ENCODE measurements at places on chromosomes 2 and 18. TPM values are rescaled to one million over a fixed set of nuclear protein-coding genes. Genes with fewer than 3 reads are reported as not detected.

DNA sequence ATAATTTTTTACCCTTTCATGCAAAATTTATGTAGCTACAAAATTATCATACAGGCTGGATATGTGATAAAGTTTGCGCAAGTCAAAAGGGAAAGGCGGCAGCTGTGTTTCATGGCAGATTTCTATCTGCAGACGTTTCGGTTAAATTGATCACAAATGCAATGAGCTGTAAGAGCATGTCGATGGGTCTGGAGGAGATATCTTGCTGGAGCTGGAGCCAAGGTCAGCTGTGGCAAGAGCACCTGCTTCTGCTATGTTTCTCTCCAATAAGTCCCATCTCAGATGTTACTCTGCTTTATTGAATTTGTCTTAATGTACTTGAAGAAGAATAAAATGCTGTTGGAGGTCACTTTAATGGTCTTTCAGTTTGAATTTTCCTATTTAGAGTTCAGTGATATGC is 749.7 kb downstream of the CNTNAP5 start:
- H3K27me3 ChIP-seq = no peaks in the 10 kb centered on the region
- no peaks in the 10 kb centered on the region for H3K36me3 ChIP-seq
- DNase-seq = no peak
- no peak overlapping the region for H3K27ac ChIP-seq
- H3K4me3 ChIP-seq = no peak overlapping the region

GRCh38 chr2:88657131-88657530 is 29.9 kb upstream of the EIF2AK3 start:
- H3K36me3 ChIP-seq = no peaks in the 10 kb centered on the region
- no peaks in the 10 kb centered on the region for H3K27me3 ChIP-seq
- H3K27ac ChIP-seq = peak overlapping the region; percentile 34
- DNase-seq = no peak

DNA sequence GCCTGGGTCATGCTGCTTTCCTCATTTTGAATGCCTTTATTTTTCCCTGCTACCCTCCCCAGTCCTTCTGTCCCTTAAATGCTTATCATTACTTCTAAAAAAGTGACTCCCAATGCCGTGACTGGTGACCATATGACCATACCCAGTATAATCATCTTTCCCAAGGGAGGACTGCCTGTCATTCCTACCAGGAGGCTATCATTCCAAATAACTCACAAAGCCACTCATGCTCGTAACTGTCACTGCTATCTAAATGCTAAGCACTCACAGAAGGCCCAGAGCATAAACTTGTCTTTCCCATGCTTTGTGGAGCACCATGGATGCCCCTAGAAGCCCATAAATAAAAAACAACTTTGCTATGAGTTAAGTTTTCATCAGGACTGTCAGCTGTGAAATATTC is 38.7 kb upstream of the CREB1 start:
- DNase-seq = no peak
- H3K27me3 ChIP-seq = no peaks in the 10 kb centered on the region
- H3K4me1 ChIP-seq = peaks cover 18% of the 10 kb centered on the region
- H3K27ac ChIP-seq = no peak overlapping the region

DNA sequence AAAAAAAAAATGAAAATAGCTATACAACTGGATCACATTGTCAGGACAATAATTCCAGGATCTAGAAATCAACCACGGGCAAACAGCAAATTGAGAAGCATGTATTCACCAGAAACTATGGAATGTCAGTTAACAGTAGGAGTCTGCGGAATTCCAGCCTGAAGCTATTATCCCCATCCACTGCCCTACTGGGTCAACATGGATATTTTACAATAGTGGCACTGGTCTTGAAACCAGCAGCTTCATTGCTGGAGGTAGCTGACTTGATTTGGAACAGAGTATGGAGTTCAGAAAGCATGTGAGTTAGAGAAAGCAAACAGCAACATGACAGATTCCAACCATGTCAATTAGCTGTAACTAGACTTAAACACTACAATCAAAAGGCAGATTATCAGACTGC is 55.7 kb upstream of the PDE1A start:
- H3K27me3 ChIP-seq = no peaks in the 10 kb centered on the region
- no peaks in the 10 kb centered on the region for H3K36me3 ChIP-seq
- DNase-seq = no peak
- no peaks in the 10 kb centered on the region for H3K4me1 ChIP-seq

DNA sequence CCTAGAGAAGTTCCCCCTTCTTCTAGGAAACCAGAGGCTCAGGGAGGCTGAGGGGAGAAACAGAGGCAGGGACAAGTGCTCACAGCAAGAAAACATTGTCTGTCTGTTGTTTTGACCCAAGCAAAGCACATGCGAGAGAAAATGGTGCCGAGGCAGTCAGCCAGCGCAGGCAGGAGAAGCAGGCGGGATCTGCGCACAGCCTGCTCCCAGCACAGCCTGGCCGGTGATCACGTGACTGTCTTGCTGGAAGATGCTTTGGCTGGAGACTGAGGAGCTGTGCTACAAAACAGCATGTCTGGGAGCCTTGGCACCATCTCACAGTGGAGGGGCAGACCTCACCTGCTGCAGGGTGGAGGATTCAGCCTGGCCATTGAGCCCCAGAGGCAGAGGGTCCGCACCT is 93.7 kb upstream of the MYCN start:
- H3K27me3 ChIP-seq = no peaks in the 10 kb centered on the region
- no peaks in the 10 kb centered on the region for H3K4me1 ChIP-seq
- DNase-seq = no peak
- H3K4me3 ChIP-seq = no peak overlapping the region
- H3K36me3 ChIP-seq = no peaks in the 10 kb centered on the region
- no peak overlapping the region for H3K27ac ChIP-seq

- H3K4me3 ChIP-seq = no peak overlapping the region
- no peaks in the 10 kb centered on the region for H3K4me1 ChIP-seq
- no peak overlapping the region for H3K27ac ChIP-seq
- no peaks in the 10 kb centered on the region for H3K27me3 ChIP-seq
- no peaks in the 10 kb centered on the region for H3K36me3 ChIP-seq
These were observed 4.8 kb downstream of the NT5C1B start for GRCh38 chr2:18584608-18584954.

- H3K27me3 ChIP-seq = no peaks in the 10 kb centered on the region
- H3K27ac ChIP-seq = no peak overlapping the region
- no peak overlapping the region for H3K4me3 ChIP-seq
- no peaks in the 10 kb centered on the region for H3K36me3 ChIP-seq
- peaks cover 7% of the 10 kb centered on the region for H3K4me1 ChIP-seq
These were observed 296.9 kb downstream of the RND3 start for GRCh38 chr2:150190546-150190945.

GRCh38 chr2:199228887-199229819 is 228.6 kb downstream of the SATB2 start:
- peaks cover 23% of the 10 kb centered on the region for H3K4me1 ChIP-seq
- no peaks in the 10 kb centered on the region for H3K27me3 ChIP-seq
- peak overlapping the region; percentile 63 for H3K27ac ChIP-seq
- DNase-seq = peak; percentile 92
- H3K36me3 ChIP-seq = no peaks in the 10 kb centered on the region

GRCh38 chr2:55519938-55520885 is 694 bp downstream of the CFAP36 start:
- no peak for DNase-seq
- H3K36me3 ChIP-seq = peaks cover 5% of the 10 kb centered on the region
- peaks cover 10% of the 10 kb centered on the region for H3K4me1 ChIP-seq
- peak overlapping the region; percentile 10 for H3K27ac ChIP-seq
- H3K27me3 ChIP-seq = no peaks in the 10 kb centered on the region

DNA sequence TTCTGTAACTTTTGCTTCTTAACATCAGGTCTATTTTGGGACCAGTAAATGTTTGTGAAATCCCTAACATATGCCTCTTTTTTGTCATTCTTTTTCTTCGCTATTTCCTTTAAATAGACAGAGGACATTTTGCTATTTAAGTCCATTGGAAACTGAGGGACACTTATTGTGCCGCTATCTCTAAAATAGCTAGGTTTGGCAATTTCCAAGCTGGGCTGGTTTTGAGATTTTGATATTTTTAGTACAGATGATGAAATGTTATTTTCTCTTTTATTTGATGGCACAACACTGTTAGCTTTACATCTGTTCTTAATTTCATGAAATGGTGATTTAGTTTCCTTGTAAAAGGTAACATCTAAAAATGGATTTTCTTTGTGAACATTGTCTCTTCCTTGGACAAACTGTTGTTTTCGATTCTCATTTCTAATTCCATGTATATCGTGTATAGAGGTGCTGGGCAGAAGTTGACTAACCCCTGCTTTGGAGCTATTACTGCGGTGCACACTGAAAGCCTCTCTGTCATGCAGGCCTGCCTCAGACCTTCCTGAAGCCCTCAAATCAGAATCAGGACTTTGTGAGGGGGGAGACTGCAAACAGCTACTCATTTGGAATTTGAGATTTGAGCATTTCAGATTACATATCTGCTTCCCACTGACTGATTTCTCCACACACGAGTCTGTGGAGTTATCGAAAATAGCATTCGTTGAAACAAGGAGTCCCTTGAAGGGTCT is 594 bp downstream of the RAD51AP2 start:
- H3K4me3 ChIP-seq = peak overlapping the region; percentile 31
- H3K27me3 ChIP-seq = no peaks in the 10 kb centered on the region
- peaks cover 17% of the 10 kb centered on the region for H3K4me1 ChIP-seq
- DNase-seq = no peak
- H3K27ac ChIP-seq = peak overlapping the region; percentile 49

GRCh38 chr2:71459084-71459431 is 5.7 kb downstream of the DYSF start:
- H3K36me3 ChIP-seq = no peaks in the 10 kb centered on the region
- no peak for DNase-seq
- no peaks in the 10 kb centered on the region for H3K27me3 ChIP-seq
- peaks cover 41% of the 10 kb centered on the region for H3K4me1 ChIP-seq
- no peak overlapping the region for H3K27ac ChIP-seq
- no peak overlapping the region for H3K4me3 ChIP-seq

DNA sequence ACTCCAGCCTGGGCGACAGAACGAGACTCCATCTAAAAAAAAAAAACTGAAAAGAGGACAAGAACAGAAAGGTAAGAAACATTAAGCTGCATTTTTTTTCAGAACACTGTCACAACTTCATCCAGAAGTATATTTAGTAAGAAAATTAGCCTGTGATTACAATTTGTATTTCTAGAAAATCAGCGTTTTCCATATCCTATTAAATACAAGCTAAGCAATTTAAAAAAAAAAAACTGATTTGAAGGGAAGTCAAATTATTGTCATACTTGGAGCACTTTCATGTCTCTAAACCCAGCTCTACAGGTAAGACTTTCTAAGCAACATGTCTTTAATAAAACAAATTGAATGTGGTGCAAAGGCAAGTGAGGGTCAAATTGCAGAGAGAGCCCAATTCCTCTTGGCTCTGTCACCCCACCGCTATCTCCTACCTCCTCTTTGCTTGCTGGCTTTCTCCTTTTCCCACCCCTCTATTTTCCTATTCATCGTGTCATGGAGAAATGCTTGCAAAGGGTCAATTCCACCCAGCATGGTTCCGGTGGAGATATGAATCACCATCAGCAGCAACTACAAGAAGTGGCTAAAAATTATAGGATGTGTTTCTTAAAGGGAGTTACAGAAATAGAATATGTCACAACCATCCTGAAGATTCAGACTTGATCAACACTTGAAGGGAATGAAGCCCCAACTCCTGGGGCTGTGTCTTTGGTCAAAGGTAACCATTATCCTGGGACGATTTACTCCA is 68.4 kb upstream of the BCL11A start:
- no peak overlapping the region for H3K27ac ChIP-seq
- H3K4me1 ChIP-seq = no peaks in the 10 kb centered on the region
- H3K27me3 ChIP-seq = no peaks in the 10 kb centered on the region
- no peak for DNase-seq
- H3K4me3 ChIP-seq = no peak overlapping the region

DNA sequence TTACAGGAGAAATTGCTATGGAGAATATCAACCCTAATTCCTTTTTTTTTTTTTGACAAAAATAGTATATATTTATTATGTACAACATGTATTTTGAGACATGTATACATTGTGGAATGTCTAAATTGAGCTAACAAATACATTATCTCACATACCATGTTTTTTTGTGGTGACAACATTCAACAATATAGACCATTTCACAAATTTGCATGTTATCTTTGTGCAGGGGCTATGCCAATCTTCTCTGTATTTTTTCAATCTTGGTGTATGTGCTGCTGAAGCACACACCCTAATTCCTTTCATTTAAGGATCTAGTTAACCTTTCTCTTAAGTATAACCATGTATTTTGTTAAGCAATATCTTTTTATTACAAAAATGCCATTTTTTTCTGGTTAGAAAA is 13.2 kb downstream of the SLC39A10 start:
- H3K27ac ChIP-seq = no peak overlapping the region
- H3K4me1 ChIP-seq = no peaks in the 10 kb centered on the region
- no peaks in the 10 kb centered on the region for H3K27me3 ChIP-seq
- no peaks in the 10 kb centered on the region for H3K36me3 ChIP-seq

GRCh38 chr2:212791569-212791968 is 253.0 kb upstream of the ERBB4 start:
- H3K36me3 ChIP-seq = no peaks in the 10 kb centered on the region
- no peak for DNase-seq
- no peaks in the 10 kb centered on the region for H3K4me1 ChIP-seq
- H3K27me3 ChIP-seq = no peaks in the 10 kb centered on the region
- no peak overlapping the region for H3K4me3 ChIP-seq
- no peak overlapping the region for H3K27ac ChIP-seq

- DNase-seq = no peak
- H3K27ac ChIP-seq = no peak overlapping the region
These were observed 155.3 kb upstream of the SIX3 start for GRCh38 chr2:44786045-44786816.

- no peaks in the 10 kb centered on the region for H3K36me3 ChIP-seq
- H3K4me1 ChIP-seq = peaks cover 16% of the 10 kb centered on the region
- no peak overlapping the region for H3K27ac ChIP-seq
- H3K27me3 ChIP-seq = no peaks in the 10 kb centered on the region
These were observed 55.7 kb downstream of the RND3 start for GRCh38 chr2:150431561-150432311.

DNA sequence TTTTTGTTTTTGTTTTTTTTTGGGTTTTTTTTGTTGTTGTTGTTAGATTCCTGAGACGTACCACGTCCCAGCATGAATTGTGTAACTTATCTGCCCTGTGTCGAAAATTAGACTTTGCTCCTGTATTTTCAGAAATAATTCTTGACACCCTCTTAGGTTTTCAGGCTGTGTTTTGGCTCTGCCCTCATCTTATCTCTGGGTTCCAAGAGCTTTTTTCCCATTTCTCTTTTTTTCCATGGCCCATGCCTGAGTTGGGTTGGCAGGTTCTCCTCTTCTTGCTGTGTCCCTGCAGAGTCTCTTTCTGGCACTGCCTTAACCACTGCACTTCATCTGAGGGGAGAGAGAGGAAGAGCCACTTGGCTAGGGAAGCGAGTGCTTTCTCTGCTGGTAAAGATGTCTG is 42.4 kb downstream of the CTIF start:
- no peaks in the 10 kb centered on the region for H3K27me3 ChIP-seq
- H3K27ac ChIP-seq = no peak overlapping the region
- H3K36me3 ChIP-seq = peaks cover 62% of the 10 kb centered on the region
- DNase-seq = no peak
- no peak overlapping the region for H3K4me3 ChIP-seq

Gene STARD6
- not detected for total RNA-seq

Gene CDKL4
- 0.34 TPM for total RNA-seq

Gene AGAP1
- 15.4 TPM for total RNA-seq

Gene TRPM8
- 0.03 TPM for total RNA-seq

Gene COL5A2
- 1,030 TPM for total RNA-seq

Gene CAPG
- 1.4 TPM for total RNA-seq

Gene ID2
- 161 TPM for total RNA-seq

Gene DSG1
- not detected for total RNA-seq

Gene C18orf54
- total RNA-seq = 10.2 TPM

Gene ASPRV1
- total RNA-seq = not detected

Gene PDE11A
- total RNA-seq = 0.38 TPM

Gene CD8B
- total RNA-seq = not detected

Gene GKN2
- not detected for total RNA-seq

Gene CCDC85A
- 0.37 TPM for total RNA-seq

Gene FAM110C
- total RNA-seq = not detected

Data from SJSA1 (cell line).